Gastroesophageal sphincter (tissue), 4 donors: ENCODE measurements at places on chromosomes 1 and 21. TPM values are rescaled to one million over a fixed set of nuclear protein-coding genes. Genes with fewer than 3 reads are reported as not detected.

TSACC gene
- total RNA-seq: not detected

EDN2 gene
- total RNA-seq: 1.1 TPM

CFHR2 gene
- not detected for total RNA-seq

PLA2G2A gene
- total RNA-seq: 16.5 TPM

OR2L13 gene
- total RNA-seq: not detected

SLC35F3 gene
- total RNA-seq: not detected

SLC44A3 gene
- 0.47 TPM for total RNA-seq

NGF gene
- total RNA-seq: 0.93 TPM

DLGAP3 gene
- 0.13 TPM for total RNA-seq
